ENCODE measurements at places on chromosomes 12 and 14. TPM values are rescaled to one million over a fixed set of nuclear protein-coding genes. Genes with fewer than 3 reads are reported as not detected.

The BAZ2A gene
- 80.0 TPM for total RNA-seq

The DUSP16 gene
- total RNA-seq, result 45.7 TPM

The LRP1 gene
- 1.0 TPM for total RNA-seq

The GNPNAT1 gene
- 26.1 TPM for total RNA-seq

The DHRS4 gene
- total RNA-seq, result 22.8 TPM

The LMNTD1 gene
- total RNA-seq, result not detected

The PTPN6 gene
- total RNA-seq, result 348 TPM

The POTEG gene
- not detected for total RNA-seq

The FZD10 gene
- not detected for total RNA-seq

The RASSF9 gene
- total RNA-seq, result not detected

The PTGR2 gene
- 10.7 TPM for total RNA-seq

The KLHDC2 gene
- total RNA-seq, result 25.0 TPM

The MAP3K9 gene
- 5.6 TPM for total RNA-seq

The PARP11 gene
- 19.9 TPM for total RNA-seq

The LIMA1 gene
- 16.5 TPM for total RNA-seq

The BTBD7 gene
- 7.7 TPM for total RNA-seq

The RFX4 gene
- total RNA-seq, result not detected
